ENCODE measurements at places on chromosomes 11 and 22.

DNA sequence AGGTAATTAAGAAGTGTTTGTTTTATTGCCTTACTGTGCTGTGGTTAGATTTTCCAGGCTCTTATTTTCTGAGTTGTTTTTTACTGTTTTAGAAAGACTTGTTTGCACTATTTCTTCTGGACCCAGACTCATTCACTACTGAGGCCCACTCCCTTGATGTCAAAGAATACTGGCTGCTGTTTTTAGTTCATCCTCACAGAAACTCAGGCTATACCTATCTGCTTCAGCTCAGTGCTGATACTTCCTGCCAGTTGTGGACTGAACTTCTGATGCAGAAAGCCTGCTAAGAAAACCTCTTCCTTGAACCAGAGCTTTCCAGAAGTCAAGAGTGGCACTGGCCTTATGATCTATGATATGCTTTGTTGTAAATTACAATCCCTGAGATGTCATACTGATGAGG is 15.9 kb upstream of the PIK3IP1 start:
- no peak for DNase-seq

- DNase-seq = no peak
These were observed 23.4 kb upstream of the PLAAT2 start for GRCh38 chr11:63586451-63587166.

- DNase-seq = no peak
These were observed 62.6 kb upstream of the OLFML1 start for GRCh38 chr11:7422544-7423331.

DNA sequence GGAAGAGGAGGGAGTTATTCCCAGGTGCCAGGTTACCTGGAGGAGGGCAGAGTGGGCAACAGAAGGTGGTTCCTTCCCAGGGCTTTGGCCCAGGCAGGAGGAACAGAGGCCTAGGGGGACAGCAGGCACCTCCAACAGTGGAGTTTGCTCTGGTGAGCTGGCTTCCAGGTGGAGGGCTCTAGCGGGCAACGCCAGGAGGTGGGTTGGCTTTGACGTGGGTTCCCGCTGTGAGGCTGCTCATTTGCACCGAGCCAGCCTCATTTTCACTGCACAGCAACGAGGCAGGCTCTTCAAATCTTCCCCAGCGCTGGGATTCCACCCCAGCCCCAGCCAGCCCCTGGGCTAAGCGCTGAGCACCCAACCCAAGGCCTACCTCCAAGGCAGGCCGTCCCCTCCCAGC is 8.1 kb downstream of the IGSF9B start:
- no peak for DNase-seq

- DNase-seq = no peak
These were observed 100.5 kb downstream of the WT1 start for GRCh38 chr11:32334822-32335221.

DNA sequence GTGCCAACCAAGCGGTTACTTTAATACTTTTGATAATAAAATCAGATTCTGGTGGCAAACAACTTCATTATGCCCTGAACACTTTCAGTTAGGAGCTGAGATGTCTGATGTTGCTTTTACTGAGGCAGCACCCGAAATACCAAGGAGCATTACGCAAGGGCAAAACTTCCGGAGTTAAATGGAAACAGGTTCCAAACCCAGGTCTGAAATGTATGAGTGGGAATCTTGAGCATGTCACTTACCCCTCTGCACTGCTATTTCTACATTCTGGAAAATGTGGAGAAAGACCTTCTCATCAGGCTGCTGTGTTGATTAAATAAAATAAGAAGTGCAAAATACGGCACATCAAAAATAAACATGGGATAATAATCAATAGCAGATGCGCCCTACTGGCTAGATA is 315.1 kb downstream of the LARGE1 start:
- no peak for DNase-seq

GRCh38 chr11:44255406-44256071 is 54.4 kb downstream of the ALX4 start:
- DNase-seq = no peak

DNA sequence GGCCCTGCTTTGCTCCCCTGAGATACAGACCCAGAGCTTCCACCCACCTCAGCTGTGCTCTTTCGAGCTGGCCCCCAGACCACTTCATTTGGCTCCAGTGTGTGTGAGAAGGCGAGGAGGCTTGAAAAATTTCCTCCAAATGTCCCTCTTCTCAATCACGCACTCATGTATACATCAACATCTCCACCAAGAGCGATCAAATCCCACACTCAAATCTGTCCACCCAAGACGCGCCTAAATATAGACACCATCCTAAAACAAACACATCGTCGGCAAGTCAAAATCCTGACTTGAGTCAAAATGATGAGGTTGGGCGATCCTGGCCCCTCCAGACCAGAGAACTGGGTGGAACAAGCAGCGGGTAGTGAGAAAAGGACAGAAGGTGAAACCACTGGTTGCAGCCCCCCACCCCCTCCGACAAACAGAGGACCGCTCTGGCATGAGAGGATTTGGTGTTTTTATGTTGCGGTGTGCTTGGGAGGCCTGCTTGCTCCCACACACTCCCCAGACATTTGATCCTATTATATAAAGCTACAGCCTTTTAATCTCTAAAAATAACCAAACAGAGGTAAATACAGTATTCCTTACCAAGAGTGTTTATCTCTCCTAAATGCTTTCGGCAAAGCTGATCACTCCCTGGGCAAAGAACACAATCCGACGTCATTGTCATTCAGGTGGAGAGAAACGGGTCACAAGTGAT is 10.2 kb downstream of the MN1 start:
- no peak for DNase-seq
